Activated CD4-positive, alpha-beta T cell treated with anti-CD3 and anti-CD28 coated beads, Interleukin-10, Interleukin-2, amounts not matched to agents 100 ng/mL and 50 ng/mL, durations not matched to agents 16 hours and 8 hours (primary cell): ENCODE measurements at places on chromosomes 7 and 10.

- DNase-seq = no peak
Observed at GRCh38 chr7:142314281-142314680, 56.4 kb upstream of the PRSS58 start.

DNA sequence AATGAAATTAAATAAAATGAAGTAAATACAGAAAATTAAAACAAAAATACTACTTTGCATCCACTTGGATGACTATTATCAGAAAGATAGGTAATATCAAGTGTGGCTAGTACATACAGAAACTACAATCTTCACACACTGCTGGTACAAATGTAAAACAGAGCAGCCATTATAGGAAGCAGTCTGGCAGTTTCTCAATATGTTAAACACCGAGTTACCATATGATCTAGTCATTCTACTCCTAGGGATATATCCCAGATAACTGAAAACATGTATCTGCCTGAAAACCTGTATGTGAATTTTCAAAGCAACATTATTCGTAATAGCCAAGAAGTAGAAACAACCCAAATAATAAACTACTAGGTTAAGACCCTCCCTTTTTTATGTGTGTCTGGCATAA is 33.4 kb downstream of the LARP4B start:
- DNase-seq = no peak

- DNase-seq = no peak
Observed at GRCh38 chr7:31095286-31096197, 43.4 kb downstream of the ADCYAP1R1 start.

- no peak for DNase-seq
Observed at GRCh38 chr7:131899271-131900030, 343.0 kb upstream of the PODXL start.

GRCh38 chr7:99665312-99666012 is 14.3 kb downstream of the CYP3A5 start:
- no peak for DNase-seq

- DNase-seq = no peak
Observed at GRCh38 chr10:6064119-6064518, 2.0 kb upstream of the IL2RA start.
